ENCODE measurements at places on chromosomes 6 and 20.
A peak's percentile ranks its signal among the peaks of the same experiment; 100 is the strongest.

DNA sequence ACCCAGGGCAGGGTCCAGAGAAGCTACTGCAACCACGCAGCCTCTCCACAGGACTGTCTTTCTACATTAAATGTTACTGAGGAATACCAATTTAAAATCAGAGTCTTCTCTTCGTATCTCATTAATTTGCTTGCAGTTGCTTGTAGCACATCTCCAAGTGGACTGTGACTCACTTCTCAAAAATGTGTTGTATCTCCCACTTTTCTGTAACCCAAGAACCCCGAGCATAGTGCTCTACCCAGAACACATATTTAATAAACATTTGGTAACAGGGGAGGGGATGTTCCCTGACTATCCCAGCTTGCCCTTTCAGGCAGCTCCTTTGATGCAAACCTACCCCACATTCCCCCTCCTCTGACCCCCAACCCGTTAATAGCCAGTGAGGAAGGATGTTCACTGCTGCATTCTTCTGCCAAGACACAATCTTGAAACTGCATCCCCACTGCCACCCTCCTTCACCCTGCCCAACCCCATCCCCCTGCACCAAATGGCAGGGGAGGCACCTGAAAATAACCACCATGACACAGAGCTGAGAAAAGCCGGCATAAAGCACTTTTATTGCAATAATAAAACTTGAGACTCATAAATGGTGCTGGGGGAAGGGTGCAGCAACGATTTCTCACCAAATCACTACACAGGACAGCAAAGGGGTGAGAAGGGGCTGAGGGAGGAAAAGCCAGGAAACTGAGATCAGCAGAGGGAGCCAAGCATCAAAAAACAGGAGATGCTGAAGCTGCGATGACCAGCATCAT lies 24.2 kb downstream of the FKBP1A start:
- DNase-seq = no peak

- no peak for DNase-seq
Measured at GRCh38 chr20:23289249-23289648, 61.3 kb upstream of the NXT1 start.

GRCh38 chr6:72826037-72826436 lies 204.2 kb downstream of the KCNQ5 start:
- no peak for DNase-seq

DNA sequence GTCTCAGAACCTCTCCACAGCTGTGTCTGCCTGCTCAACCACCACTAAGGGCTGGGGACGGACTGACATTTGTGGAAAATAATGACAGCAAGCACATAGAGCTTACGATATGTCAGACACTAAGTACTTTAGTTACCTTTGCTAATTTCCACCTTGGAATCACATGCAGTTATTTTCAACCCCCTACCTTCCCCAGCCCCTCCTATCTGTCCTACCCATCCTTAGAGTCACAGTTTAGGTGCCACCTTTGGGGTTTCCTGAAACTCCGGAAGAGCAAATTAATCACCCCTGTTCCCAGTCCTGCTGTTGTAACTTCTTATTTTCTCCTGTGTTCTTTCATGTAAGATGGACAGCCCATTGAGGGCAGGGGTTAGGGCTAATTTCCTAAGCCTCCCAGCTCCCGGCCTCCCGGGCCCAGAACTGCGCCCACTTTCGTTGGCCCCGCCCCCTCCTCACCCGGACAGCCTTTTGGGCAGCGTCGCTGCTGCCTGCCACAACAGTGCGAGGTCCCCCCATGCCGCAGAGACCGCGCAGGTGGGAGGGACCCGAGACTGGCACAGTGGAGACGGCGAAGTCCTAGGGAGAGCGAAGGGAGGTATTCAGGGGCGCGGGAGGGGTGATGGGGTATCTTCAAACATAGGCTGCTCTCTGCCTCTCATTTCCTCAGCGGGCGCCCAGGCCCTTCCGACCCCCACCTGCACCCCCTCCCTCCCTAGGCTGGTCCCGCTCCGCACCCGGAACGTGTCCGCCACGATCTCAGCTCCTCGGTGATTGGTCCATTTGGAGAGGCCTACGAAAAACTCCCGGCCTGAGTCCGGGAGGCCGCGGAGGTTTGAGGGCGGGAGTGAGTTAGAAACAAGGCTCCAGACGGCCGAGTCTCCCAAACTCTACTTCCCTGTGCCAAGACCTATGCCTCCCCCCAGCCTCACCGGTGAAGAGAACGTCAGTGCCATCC lies 1.1 kb downstream of the DDAH2 start:
- DNase-seq = no peak

GRCh38 chr20:58071991-58072390 lies 156.5 kb downstream of the ANKRD60 start:
- DNase-seq = no peak

DNA sequence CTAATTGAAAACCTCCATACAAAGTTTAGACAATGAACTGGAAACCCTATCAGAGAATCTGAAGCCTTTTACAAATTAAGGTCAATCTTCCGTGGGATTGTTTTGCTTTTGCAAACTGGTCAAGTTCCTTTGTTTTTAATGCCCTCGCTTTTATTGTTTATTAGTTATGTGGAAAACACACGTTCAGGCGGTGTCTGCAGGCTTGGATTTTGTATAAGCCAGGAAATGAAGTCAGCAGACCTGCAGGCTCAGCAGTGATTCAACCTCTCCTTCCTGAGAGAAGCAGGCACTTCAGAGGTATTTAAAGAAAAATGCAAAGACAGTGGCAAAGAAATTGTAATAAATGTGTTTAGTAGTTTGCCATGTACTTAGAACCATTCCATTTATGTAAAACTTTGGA lies 103.4 kb upstream of the PDE10A start:
- DNase-seq = no peak

- no peak for DNase-seq
Measured at GRCh38 chr20:25500880-25501351, 84.4 kb downstream of the NINL start.

DNA sequence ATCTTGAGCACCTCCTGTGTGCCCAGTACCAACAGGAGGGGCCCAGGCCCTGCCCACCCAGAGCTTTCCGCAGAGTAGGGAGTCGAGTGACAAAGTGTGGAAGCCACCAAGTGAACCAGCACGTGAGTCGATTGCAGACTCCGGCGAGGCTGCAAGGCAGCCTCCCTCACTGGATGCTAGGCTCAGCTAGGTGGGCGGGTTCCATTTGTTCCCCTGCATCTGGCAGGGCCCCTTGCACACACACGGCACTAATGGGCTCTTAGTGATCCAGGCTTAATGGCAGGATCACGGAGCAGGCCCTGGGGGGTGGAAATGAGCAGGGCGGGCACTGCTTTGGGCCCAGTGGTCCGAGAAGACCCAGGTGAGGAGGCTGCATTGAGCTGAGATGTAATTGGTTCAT lies 140.4 kb downstream of the PHACTR3 start:
- DNase-seq = no peak

DNA sequence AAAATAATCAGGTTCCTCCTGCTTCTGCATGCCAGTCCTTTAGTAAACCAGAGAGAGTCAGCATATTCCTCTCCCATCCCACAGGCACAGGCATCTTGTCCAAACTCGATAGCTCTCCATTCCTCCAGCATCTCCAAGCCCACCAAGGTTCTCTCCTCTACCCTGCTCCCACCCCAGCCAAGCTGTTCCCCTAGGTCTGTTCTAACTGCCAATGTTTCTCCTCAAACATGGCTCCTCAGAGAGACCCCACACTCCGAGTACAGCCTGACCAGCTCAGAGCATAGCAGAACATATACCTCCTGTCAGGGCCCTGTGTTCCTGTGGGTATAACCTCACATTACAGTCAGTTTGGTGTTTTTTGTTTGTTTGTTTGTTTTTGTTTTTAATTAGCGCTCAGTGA lies 177.8 kb downstream of the VEGFA start:
- DNase-seq = no peak

GRCh38 chr6:90544741-90545140 lies 42.1 kb downstream of the MAP3K7 start:
- DNase-seq = no peak

- no peak for DNase-seq
Measured at GRCh38 chr20:946826-947225, 30.7 kb upstream of the ANGPT4 start.

DNA sequence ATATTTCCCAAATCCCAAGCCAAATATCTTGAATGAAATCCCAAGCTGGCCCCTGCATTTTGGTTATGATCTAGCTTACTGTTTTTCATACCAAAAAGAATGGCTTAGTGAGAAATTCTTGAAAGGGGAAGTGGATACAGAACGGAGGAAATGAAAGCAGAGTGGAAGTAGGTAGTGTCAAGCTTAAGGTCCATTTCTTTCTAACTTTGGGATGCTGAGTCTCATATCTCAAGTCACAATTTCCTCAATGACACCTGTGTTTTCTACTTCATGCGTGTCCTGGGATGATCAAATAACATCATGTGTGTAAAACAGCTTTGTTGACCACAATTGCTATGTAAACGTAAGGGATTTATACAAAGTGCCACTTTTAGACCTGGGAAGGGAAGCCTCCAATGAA lies 238.8 kb upstream of the SLC35B3 start:
- no peak for DNase-seq

- peak; percentile 46 for DNase-seq
Measured at GRCh38 chr6:29627755-29628418, 5.1 kb downstream of the GABBR1 start.

DNA sequence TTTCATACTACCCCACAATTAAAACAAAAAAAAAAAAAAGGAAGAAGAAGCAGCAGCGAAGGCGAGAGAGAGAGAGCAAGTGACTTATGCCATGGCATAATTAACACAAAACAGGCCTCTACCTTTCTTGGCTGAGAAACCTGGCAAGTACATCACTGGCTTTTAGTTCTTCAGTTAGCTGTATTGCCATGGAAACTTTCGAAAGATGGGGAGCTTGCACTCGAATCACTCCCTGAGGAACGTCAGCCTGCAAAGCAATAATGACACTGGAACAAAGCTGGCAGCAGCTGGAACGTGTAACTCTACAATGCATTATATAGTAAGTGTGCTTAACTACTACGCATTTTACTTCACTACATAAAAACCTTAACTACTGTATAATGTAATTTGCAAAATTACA lies 126.1 kb downstream of the ARHGAP18 start:
- DNase-seq = no peak

DNA sequence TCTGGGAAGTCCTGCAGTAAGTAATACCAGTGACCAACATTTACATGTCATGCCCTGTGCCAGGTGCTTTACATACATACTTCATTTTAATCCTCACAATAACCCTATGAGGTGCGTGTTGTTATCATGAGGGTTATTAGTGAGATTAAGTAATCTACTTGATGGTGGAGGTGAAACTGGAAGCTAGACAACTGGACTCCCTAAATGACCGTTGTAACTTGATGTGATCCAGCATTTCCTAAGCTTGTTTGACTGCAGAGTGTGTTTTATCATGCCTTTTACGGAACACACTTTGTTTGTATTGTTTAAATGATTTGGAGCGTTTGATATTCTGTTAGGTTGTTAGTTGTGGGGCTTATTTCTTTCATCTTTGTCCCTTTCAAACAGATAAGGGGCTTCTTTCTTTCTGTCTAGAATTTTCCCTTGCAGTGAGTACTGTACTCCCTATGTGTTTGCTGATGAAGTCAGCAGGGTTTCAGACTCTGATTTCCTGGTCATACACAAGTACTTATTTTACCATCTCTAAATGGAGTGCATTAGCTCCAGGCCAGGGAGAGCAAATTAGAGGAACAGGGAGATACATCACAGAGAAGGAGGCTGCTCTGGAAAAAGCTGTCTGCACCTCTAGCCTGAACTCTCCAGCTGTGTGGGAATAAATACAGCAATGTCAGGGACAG lies 29.7 kb downstream of the CHMP4B start:
- no peak for DNase-seq
